Dermis lymphatic vessel endothelial cell (primary cell): ENCODE measurements at places on chromosomes 3 and 15. TPM values are rescaled to one million over a fixed set of nuclear protein-coding genes. Genes with fewer than 3 reads are reported as not detected.

Gene ZNF80
- not detected in 2 replicates for total RNA-seq

Gene HTR3E
- not detected in 2 replicates for total RNA-seq

Gene SLC22A14
- total RNA-seq = under 0.01 TPM in 2 replicates

Gene C3orf80
- under 0.01 and 0.09 TPM in 2 replicates for total RNA-seq

Gene SEMA6D
- total RNA-seq = 0.65 and 1.5 TPM in 2 replicates
